ENCODE measurements at places on chromosomes 1 and 21. TPM values are rescaled to one million over a fixed set of nuclear protein-coding genes. Genes with fewer than 3 reads are reported as not detected.

Gene ST6GALNAC5
- not detected for total RNA-seq

Gene TFF2
- not detected for total RNA-seq

Gene SMPDL3B
- total RNA-seq, result 0.99 TPM

Gene RNF223
- 0.24 TPM for total RNA-seq

Gene LIN9
- 7.7 TPM for total RNA-seq

Gene HSPB7
- total RNA-seq, result not detected

Gene MDM4
- total RNA-seq, result 5.6 TPM

Gene ETNK2
- total RNA-seq, result 3.9 TPM

Gene CHODL
- total RNA-seq, result not detected

Gene C1QA
- not detected for total RNA-seq

Gene GIPC2
- 0.02 TPM for total RNA-seq

Gene FMO4
- 0.86 TPM for total RNA-seq

Gene PRKCZ
- total RNA-seq, result 9.8 TPM

Gene CACNA1S
- not detected for total RNA-seq

Gene AVPR1B
- total RNA-seq, result not detected

Gene FCRLA
- total RNA-seq, result 0.03 TPM

Gene NTRK1
- 0.11 TPM for total RNA-seq

Gene ACTL8
- 1.9 TPM for total RNA-seq

Gene THAP3
- total RNA-seq, result 19.9 TPM

Gene DIPK1A
- 8.7 TPM for total RNA-seq

Gene WNT3A
- 0.02 TPM for total RNA-seq

Gene DCDC2B
- not detected for total RNA-seq

Gene HNRNPCL4
- total RNA-seq, result not detected

Gene RIPK4
- total RNA-seq, result 14.0 TPM

Gene MMEL1
- not detected for total RNA-seq

Gene KRTAP19-7
- total RNA-seq, result not detected

Gene DMRTA2
- 0.13 TPM for total RNA-seq

Gene LCE1A
- not detected for total RNA-seq

Gene CELA2A
- total RNA-seq, result not detected

Gene C1orf141
- total RNA-seq, result not detected

Gene LENEP
- total RNA-seq, result not detected

Gene FAM229A
- total RNA-seq, result 2.9 TPM

Gene SMIM34
- not detected for total RNA-seq

Gene HSD3B1
- not detected for total RNA-seq

Gene CDC7
- total RNA-seq, result 6.8 TPM

Gene RPE65
- not detected for total RNA-seq

Gene SLC2A5
- 0.17 TPM for total RNA-seq

Gene RGL1
- total RNA-seq, result 1.1 TPM

Gene ANXA9
- total RNA-seq, result 0.83 TPM

Gene UBL4B
- total RNA-seq, result not detected

Gene PLEKHN1
- total RNA-seq, result 4.9 TPM

Gene OR14K1
- not detected for total RNA-seq

Gene NBPF10
- 0.55 TPM for total RNA-seq

Gene TMEM200B
- 0.14 TPM for total RNA-seq

Gene RABGAP1L
- 4.4 TPM for total RNA-seq

Gene USH2A
- total RNA-seq, result not detected

Gene COA7
- total RNA-seq, result 22.8 TPM

Gene C1orf210
- not detected for total RNA-seq

Gene IQGAP3
- 13.6 TPM for total RNA-seq

Gene RBM34
- total RNA-seq, result 78.1 TPM

Gene RHD
- total RNA-seq, result not detected

Gene VANGL2
- total RNA-seq, result 1.1 TPM

Gene S100A7A
- total RNA-seq, result not detected

Gene CEP170
- total RNA-seq, result 31.6 TPM

Gene HSD3B2
- not detected for total RNA-seq

Gene LCE1C
- not detected for total RNA-seq

Gene RIPPLY3
- total RNA-seq, result 0.56 TPM
